ENCODE measurements at places on chromosomes 7 and 10. TPM values are rescaled to one million over a fixed set of nuclear protein-coding genes. Genes with fewer than 3 reads are reported as not detected.

DNA sequence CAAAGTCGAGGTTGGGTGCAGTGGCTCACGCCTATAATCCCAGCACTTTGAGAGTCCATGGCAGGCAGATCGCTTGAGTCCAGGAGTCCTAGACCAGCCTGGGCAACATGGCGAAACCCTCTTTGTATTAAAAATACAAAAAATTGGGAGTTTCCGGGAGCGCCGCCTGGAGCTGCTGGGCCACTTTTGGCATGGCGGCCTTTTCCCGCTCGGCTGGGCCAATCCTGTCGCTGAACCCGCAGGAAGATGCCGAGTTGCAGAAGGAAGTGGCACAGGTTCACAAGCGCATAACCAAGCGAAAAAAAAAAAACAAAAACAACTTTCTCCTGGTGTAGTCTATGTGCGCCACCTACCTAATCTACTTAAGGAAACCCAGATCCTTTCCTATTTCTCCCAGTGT, 30.9 kb upstream of the MTPAP start:
- H3K27me3 ChIP-seq, result no peaks in the 10 kb centered on the region
- H3K27ac ChIP-seq, result no peak overlapping the region
- H3K36me3 ChIP-seq, result no peaks in the 10 kb centered on the region
- H3K4me3 ChIP-seq, result no peak overlapping the region
- DNase-seq, result no peak

DNA sequence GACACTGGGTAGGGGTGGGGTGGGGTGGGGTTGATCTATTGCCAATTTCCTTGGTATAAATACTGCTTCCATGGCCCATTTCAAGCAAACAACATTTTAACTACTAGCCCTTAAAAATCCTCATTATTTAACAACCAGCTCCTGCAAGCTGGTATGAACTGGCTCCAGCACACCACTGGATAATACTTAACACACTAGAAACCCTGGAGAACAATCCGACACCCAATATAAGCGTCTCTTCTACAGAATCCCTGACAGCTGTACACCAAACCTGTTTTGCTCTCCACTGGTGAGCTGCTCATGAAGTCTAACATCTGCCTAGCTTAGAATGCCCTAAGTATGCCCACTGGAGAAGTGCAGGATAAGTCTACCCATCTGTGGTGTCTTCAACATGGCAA, 116.8 kb downstream of the HIPK2 start:
- no peaks in the 10 kb centered on the region for H3K36me3 ChIP-seq
- H3K27me3 ChIP-seq, result no peaks in the 10 kb centered on the region
- DNase-seq, result no peak
- H3K4me1 ChIP-seq, result peaks cover 6% of the 10 kb centered on the region
- H3K27ac ChIP-seq, result no peak overlapping the region
- no peak overlapping the region for H3K4me3 ChIP-seq

DNA sequence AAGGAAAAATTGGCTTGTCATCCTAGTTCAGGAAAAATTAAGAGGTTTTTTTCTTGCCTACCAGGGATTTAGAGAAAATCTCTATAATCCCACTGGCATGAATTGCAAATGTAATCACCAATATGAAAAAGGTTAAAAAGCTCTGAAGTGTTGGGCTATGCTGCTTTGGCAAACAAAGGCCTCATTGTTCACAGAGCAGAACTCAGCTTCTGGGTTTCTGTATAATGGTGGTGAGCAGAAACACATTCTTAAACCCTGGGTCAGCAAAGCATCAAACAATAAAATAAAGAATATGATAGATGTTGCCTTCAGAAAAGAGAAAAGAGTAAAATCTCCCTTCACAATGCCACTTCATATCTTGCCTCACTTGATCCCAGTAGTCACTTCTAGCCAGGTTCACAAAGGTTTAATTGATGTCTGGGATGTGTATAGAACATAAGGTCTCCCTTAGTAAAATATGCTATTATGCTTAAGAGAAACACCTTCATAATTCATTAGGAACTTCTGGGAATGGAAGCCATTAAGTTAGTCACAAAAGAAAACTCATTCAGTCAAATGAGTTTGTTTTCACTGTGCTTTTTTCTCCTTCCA, 1255.5 kb upstream of the PHF14 start:
- DNase-seq, result no peak
- H3K4me1 ChIP-seq, result no peaks in the 10 kb centered on the region
- H3K27ac ChIP-seq, result no peak overlapping the region
- H3K4me3 ChIP-seq, result no peak overlapping the region
- H3K27me3 ChIP-seq, result no peaks in the 10 kb centered on the region

GRCh38 chr7:99308461-99309074, 17.1 kb upstream of the ARPC1A start:
- no peaks in the 10 kb centered on the region for H3K27me3 ChIP-seq
- H3K36me3 ChIP-seq, result no peaks in the 10 kb centered on the region
- no peak overlapping the region for H3K27ac ChIP-seq
- DNase-seq, result no peak

Gene KLF14
- polyA plus RNA-seq, result 0.18 TPM
